ENCODE measurements at places on chromosomes 4 and X.

DNA sequence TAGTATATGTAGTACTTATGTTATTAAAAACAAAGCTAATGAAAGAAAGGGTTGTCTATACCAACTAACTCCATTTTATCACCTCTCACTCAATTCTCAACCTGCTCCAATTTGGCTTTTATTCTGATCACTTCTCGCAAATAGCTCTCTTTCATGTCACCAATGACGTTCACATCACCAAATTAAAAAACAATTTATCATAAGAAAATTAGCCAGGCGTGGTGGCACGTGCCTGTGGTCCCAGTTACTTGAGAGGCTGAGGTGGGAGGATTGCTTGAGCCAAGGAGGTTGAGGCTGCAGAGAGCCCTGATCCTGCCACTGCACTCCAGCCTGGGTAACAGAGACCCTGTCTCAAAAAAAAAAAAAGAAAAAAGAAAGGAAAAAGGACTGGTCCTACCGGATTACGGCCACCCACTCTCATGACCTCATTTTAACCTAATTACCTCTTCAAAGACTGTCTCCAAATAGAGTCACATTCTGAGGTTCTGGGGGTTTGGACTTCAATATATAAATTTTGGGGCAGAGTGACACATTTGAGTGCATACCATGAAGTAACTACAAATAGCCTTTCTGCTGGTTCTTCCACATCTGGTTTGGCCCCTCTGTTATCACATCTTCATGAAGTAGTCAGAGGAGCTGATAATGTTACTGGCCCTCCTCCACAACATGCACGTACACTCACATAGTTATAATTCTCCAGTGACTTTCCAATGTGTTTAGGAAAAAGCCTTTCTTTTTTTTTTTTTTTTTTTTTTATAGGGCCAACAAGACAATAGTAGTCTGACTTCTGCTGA, 15.8 kb upstream of the RBMX start:
- no peak for DNase-seq

- DNase-seq: no peak
Observed at GRCh38 chrX:49868739-49869138, 10.5 kb upstream of the USP27X start.

GRCh38 chr4:42278709-42279324, 118.5 kb upstream of the SHISA3 start:
- DNase-seq: no peak

GRCh38 chr4:45475548-45475947, 648.3 kb downstream of the GABRG1 start:
- no peak for DNase-seq

GRCh38 chr4:5416637-5417036, 291.7 kb downstream of the EVC2 start:
- no peak for DNase-seq

GRCh38 chrX:32744921-32745320, 466.4 kb downstream of the DMD start:
- no peak for DNase-seq

DNA sequence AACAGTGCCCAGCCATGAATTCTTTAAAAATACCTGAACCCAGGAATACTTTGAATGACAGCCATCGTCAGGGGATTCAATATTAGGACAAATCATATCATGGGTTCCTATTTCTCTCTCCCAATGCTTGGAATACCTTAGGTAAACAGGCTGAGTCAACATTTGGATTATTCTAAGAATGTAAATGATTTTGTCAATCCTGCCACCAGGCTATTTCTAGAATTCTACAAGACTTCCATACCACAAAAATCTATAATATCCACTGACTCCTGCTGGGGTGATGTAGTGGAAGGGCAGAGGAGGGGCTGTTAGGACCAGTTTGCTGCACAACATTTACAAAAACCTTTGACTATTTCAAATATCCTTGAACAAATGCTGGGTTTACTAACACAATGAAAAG, 65.2 kb downstream of the IGFBP7 start:
- no peak for DNase-seq

DNA sequence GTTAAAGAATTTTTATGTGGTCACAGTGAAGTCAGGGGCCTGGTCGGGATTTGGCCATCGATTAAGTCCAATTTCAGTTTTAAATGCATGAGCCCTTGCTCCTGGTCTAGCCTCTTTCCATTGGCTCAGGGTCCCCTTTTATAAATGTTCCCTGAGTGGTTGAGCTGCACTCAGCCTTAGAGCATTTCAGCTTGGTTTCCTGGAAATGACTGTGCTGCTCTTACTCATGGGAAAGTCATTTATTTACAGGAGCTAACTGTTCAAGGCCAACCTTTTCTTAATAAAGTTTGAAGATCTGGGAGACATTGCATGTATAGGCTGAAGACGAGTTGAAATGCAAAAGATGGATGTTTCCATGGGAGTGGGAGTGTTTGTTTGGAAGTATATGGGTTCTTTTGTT, 98.8 kb upstream of the CLNK start:
- DNase-seq: no peak
